Ovary (tissue), 10 donors: ENCODE measurements at places on chromosomes 3 and 15. TPM values are rescaled to one million over a fixed set of nuclear protein-coding genes. Genes with fewer than 3 reads are reported as not detected.

USP50 gene
- not detected for polyA plus RNA-seq

CMTM7 gene
- 4.7 TPM for polyA plus RNA-seq

A4GNT gene
- not detected for polyA plus RNA-seq

WDR93 gene
- polyA plus RNA-seq, result 0.33 TPM

PIERCE2 gene
- 1.5 TPM for polyA plus RNA-seq

ZDHHC23 gene
- polyA plus RNA-seq, result 2.9 TPM

KATNBL1 gene
- 27.1 TPM for polyA plus RNA-seq

MESP2 gene
- polyA plus RNA-seq, result 0.19 TPM

MKRN3 gene
- polyA plus RNA-seq, result 0.38 TPM

TP63 gene
- polyA plus RNA-seq, result 0.15 TPM

MFGE8 gene
- 193 TPM for polyA plus RNA-seq

TMOD2 gene
- polyA plus RNA-seq, result 10.4 TPM

IMPG2 gene
- polyA plus RNA-seq, result 0.06 TPM

STAC gene
- polyA plus RNA-seq, result 1.6 TPM

SKOR1 gene
- polyA plus RNA-seq, result 0.67 TPM

GOLGA8G gene
- polyA plus RNA-seq, result not detected

PLSCR2 gene
- polyA plus RNA-seq, result not detected
